Activated CD8-positive, alpha-beta T cell treated with anti-CD3 and anti-CD28 coated beads, Interleukin-2, amount 10 ng/mL, durations not matched to agents 7 days and 5 days (primary cell): ENCODE measurements at places on chromosomes 6 and 20.

- no peak for DNase-seq
- no peaks in the 10 kb centered on the region for H3K27me3 ChIP-seq
- H3K27ac ChIP-seq, result no peak overlapping the region
- no peaks in the 10 kb centered on the region for H3K36me3 ChIP-seq
- H3K4me3 ChIP-seq, result no peak overlapping the region
Measured at GRCh38 chr6:78363688-78364087, 503.7 kb upstream of the IRAK1BP1 start.

GRCh38 chr6:1686117-1687098, 76.7 kb downstream of the FOXC1 start:
- no peaks in the 10 kb centered on the region for H3K27me3 ChIP-seq
- no peak for DNase-seq
- H3K36me3 ChIP-seq, result no peaks in the 10 kb centered on the region
- no peaks in the 10 kb centered on the region for H3K4me1 ChIP-seq

DNA sequence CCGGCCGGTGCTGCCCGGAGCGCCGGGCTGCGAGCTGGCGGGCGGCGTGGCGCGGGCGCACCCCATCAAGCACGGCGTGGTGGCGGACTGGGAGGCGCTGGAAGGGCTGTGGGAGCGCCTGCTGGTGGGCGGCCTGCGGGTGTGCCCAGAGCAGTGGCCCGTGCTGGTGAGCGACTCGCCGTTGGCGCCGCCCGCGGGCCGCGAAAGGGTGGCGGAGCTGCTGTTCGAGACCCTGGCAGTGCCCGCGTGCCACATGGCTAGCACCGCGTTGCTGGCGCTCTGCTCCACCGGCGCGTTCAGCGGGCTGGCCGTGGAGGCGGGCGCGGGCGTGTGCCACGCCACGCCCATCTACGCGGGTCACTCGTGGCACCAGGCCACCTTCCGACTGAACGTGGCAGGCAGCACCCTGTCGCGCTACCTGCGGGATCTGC, 517 bp downstream of the ACTL10 start:
- H3K4me1 ChIP-seq, result peaks cover 53% of the 10 kb centered on the region
- H3K27ac ChIP-seq, result peak overlapping the region; percentile 84
- peak; percentile 48 for DNase-seq
- H3K4me3 ChIP-seq, result peak overlapping the region; percentile 90
- H3K36me3 ChIP-seq, result peaks cover 20% of the 10 kb centered on the region

DNA sequence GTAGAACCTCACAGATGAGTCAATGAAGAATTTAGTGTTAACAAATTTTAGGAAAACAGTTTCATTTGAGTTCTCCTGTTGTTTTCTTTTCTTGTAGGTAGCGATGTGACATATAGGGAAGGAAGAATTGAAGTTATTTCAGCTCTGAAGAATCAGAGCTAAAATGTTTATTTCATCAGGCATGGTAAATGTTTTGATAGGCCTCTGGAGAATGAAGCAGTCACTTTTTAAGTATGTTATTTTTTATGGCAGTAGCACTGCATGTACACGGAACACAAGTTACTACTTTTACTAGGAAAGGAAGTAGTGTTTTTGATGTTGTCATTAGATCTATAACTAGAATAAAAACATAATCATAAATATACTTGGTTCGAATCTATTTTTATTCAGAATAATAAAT, 1357.3 kb upstream of the CITED2 start:
- H3K27ac ChIP-seq, result no peak overlapping the region
- H3K27me3 ChIP-seq, result no peaks in the 10 kb centered on the region
- peaks cover 5% of the 10 kb centered on the region for H3K4me1 ChIP-seq
- DNase-seq, result no peak
- no peak overlapping the region for H3K4me3 ChIP-seq

DNA sequence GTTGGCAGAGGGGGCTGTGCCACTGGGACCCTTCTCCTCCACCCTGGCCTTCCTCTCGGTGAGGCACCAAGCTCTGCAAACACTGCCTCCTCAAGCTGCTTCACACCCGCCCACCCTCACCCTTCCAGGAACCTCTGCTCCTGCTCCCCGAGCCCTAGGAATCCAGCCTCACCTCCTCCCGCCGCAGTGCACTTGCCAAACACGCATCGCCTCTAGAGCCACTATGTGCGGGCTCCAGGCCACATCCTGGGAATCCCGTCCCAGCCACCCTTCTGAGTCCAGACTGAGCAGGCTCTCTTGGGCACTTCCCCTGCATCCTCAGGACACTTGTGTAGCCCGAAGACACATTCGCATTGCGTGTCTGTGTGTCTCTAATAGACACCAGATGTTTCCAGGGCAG, 18.5 kb downstream of the PSMG4 start:
- H3K36me3 ChIP-seq, result peaks cover 4% of the 10 kb centered on the region
- H3K4me3 ChIP-seq, result no peak overlapping the region
- no peaks in the 10 kb centered on the region for H3K27me3 ChIP-seq
- peaks cover 4% of the 10 kb centered on the region for H3K4me1 ChIP-seq

- no peak overlapping the region for H3K4me3 ChIP-seq
- H3K36me3 ChIP-seq, result no peaks in the 10 kb centered on the region
- DNase-seq, result no peak
- no peaks in the 10 kb centered on the region for H3K4me1 ChIP-seq
Measured at GRCh38 chr6:148470606-148471465, 128.2 kb downstream of the SASH1 start.

DNA sequence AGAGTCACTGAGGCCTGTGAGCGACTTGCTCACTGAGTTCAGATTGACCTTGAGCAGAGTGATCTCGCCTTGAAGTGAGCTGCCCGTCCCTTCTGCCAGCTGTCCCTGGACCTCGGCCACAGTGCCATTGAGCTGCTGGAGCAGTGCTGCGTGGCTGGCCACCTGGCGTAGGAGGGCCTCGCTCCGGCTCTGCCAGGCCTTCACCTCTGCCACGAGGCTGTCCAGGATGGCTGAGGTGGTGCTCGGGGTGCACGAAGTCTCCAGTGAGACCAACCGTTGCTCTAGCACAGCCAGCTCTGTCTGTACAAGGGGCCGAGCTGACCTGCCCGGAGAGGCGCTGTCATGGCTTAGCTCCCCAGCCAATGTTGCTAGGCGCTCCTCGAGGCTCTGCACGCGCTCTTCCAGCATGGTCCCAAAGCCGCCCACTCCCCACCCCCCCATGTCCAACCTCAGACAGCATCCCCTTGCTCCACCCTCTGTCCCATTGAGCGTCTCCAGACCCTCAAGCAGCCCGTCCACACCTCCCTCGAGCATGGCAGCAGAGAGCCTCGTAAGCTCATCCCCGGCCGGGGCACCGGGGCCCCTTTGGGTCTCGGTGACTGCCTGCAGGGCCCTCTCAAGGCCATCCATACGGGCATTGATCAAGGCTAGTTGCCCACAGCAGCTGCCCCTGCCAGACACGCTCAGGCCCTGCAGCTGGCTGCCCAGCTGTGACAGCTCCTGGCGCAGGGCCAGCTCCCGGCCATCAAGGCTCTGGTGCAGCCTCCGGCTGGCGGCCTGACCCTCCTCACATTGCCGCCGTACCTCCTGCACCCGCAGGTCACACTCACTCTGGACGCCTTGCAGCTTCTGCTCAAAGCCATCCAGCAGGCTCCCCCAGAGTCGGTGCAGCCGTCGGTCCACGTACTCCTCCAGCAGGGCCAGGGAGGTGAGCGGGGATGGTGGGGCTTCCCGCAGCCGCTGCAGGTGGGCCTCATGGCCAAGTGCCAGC, 4.6 kb downstream of the EMILIN3 start:
- no peak for DNase-seq
- H3K27me3 ChIP-seq, result peaks cover 14% of the 10 kb centered on the region
- peaks cover 1% of the 10 kb centered on the region for H3K4me1 ChIP-seq
- no peak overlapping the region for H3K4me3 ChIP-seq
- H3K27ac ChIP-seq, result no peak overlapping the region
- no peaks in the 10 kb centered on the region for H3K36me3 ChIP-seq

DNA sequence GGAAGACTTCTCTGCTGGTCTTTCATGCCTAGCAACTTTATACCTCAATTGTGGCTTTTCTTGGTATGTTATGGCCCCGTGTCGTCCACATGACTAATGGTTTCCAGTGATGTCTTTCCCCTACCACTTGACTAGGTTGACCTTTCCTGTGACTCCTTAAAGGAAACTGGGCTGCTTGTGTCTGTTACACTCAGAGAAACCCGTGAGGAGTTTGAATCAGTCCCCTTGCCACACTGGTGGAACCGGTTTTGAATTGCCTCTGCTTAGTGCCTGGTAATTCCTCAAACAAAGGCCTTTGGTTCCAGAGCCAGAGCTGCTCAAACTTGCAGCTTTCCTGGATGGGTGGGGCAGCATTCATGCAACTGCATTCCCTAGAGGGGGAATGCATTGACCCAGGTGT, 21.9 kb downstream of the ECT2L start:
- no peak overlapping the region for H3K4me3 ChIP-seq
- peak; percentile 21 for DNase-seq
- H3K27me3 ChIP-seq, result no peaks in the 10 kb centered on the region
- H3K27ac ChIP-seq, result no peak overlapping the region

- H3K27ac ChIP-seq, result no peak overlapping the region
- peaks cover 31% of the 10 kb centered on the region for H3K36me3 ChIP-seq
- no peaks in the 10 kb centered on the region for H3K27me3 ChIP-seq
- no peak overlapping the region for H3K4me3 ChIP-seq
- H3K4me1 ChIP-seq, result peaks cover 7% of the 10 kb centered on the region
Measured at GRCh38 chr6:152117156-152118133, 310.0 kb downstream of the ESR1 start.
